ENCODE measurements at places on chromosomes 7 and 10. TPM values are rescaled to one million over a fixed set of nuclear protein-coding genes. Genes with fewer than 3 reads are reported as not detected.

Gene UNC5B
- 10.0 TPM for total RNA-seq

Gene MUC3A
- 0.33 TPM for total RNA-seq

Gene AGMO
- not detected for total RNA-seq

Gene BMS1
- total RNA-seq: 14.3 TPM

Gene PNLIP
- not detected for total RNA-seq

Gene RNF148
- total RNA-seq: 0.50 TPM

Gene CRPPA
- total RNA-seq: 4.5 TPM

Gene MSMB
- not detected for total RNA-seq

Gene FAM237B
- not detected for total RNA-seq

Gene ZNF485
- total RNA-seq: 6.5 TPM

Gene ANXA8
- total RNA-seq: 415 TPM

Gene SUN3
- total RNA-seq: 0.45 TPM

Gene GRM3
- not detected for total RNA-seq

Gene TMEM243
- 19.5 TPM for total RNA-seq

Gene WIPF3
- total RNA-seq: 0.50 TPM

Gene TBXAS1
- 3.1 TPM for total RNA-seq

Gene CRTAC1
- not detected for total RNA-seq

Gene CHAT
- total RNA-seq: not detected

Gene CYP2E1
- total RNA-seq: 0.17 TPM

Gene NODAL
- total RNA-seq: 0.17 TPM

Gene ANKRD61
- total RNA-seq: not detected

Gene RAPGEF5
- total RNA-seq: 7.1 TPM

Gene FEZF1
- not detected for total RNA-seq

Gene RBM17
- 31.5 TPM for total RNA-seq

Gene AOC1
- total RNA-seq: not detected

Gene TLX1
- total RNA-seq: not detected

Gene CALHM1
- not detected for total RNA-seq

Gene ARHGAP22
- 32.7 TPM for total RNA-seq

Gene ADIRF
- total RNA-seq: 247 TPM

Gene IGFBP3
- 8.0 TPM for total RNA-seq

Gene FANK1
- total RNA-seq: 6.2 TPM

Gene CCDC172
- not detected for total RNA-seq

Gene GAD2
- total RNA-seq: not detected

Gene FAM221A
- 0.45 TPM for total RNA-seq

Gene H2BK1
- total RNA-seq: not detected

Gene FRAT1
- 1.5 TPM for total RNA-seq

Gene HHEX
- 0.28 TPM for total RNA-seq

Data from mammary epithelial cell (primary cell).